ENCODE measurements at places on chromosomes 1 and 21.

- no peak for DNase-seq
Measured at GRCh38 chr21:45845063-45845769, 136.4 kb upstream of the COL6A1 start.

- no peak for DNase-seq
Measured at GRCh38 chr1:203506858-203507626, 13.1 kb downstream of the OPTC start.

GRCh38 chr1:117013309-117013858 is 11.8 kb downstream of the CD101 start:
- DNase-seq = no peak

DNA sequence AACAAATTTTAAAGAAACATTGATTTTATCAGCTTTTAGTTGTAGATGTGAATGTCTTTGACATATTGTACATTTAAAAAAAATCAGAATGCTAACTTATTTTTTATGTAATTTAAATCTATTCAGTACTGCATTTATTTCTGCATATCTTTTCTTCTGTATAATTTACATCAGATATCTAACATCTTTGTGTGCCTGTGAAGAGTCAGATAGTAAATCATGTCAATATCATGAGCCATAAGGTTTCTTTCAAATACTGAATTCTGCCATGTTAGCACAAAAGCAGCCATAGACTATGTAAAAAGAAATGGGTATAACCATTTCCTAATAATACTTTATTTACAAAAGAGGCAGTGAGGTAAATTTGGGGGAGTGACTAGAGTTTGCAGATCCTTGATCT is 1829.2 kb downstream of the NCAM2 start:
- DNase-seq = no peak

All from stimulated activated CD4-positive, alpha-beta T cell treated with anti-CD3 and anti-CD28 coated beads, Interleukin-4, amount 100 ng/mL, for 48 hours (primary cell).